ENCODE measurements at places on chromosomes 2 and 18. TPM values are rescaled to one million over a fixed set of nuclear protein-coding genes. Genes with fewer than 3 reads are reported as not detected.
A peak's percentile ranks its signal among the peaks of the same experiment; 100 is the strongest.

GRCh38 chr18:58177004-58177717, 133.1 kb downstream of the NEDD4L start:
- H3K4me1 ChIP-seq = no peaks in the 10 kb centered on the region
- DNase-seq = no peak
- no peak overlapping the region for H3K4me3 ChIP-seq
- H3K27me3 ChIP-seq = no peaks in the 10 kb centered on the region

- no peaks in the 10 kb centered on the region for H3K36me3 ChIP-seq
- peak overlapping the region; percentile 65 for H3K27ac ChIP-seq
- peak; percentile 51 for DNase-seq
Measured at GRCh38 chr2:54560146-54560881, 104.2 kb downstream of the SPTBN1 start.

DNA sequence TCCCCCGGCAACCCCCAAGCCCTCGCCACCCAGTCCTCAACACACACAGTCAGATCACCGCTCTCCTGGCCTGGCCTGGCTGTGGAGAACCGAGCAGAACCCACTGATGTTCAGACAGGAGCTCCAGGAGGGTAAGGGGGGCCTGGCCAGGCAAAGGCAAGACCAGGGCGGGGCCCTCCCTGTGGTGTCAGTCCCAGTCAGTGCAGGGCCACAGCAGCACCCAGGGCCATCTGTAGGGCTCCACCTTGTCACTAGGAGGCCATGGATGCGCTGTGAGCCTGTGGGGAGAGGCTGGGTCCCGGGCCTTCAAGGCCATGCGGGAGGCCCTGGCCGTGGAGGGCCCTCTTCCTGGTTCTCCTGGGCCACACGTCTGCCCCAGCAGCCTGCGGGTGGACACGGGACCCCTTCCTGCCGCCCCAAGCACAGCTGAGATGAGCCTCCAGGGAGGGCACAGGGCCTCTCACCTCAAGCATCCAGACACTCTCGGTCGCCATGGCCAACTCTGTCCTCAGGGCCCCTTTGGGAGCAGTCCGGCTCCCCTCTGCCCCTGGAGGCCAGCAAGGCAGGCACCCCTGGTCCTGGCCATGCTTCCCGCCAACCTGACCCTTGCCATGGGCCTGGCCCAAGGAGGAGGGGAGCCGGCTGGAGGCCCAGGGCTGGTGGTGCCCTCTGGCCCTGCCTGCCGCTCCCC, 2.0 kb downstream of the ANO7 start:
- no peak overlapping the region for H3K4me3 ChIP-seq
- H3K27ac ChIP-seq = no peak overlapping the region
- H3K4me1 ChIP-seq = no peaks in the 10 kb centered on the region
- no peaks in the 10 kb centered on the region for H3K36me3 ChIP-seq
- H3K27me3 ChIP-seq = no peaks in the 10 kb centered on the region
- DNase-seq = no peak

- H3K27ac ChIP-seq = peak overlapping the region; percentile 24
- DNase-seq = no peak
- no peaks in the 10 kb centered on the region for H3K36me3 ChIP-seq
- H3K27me3 ChIP-seq = no peaks in the 10 kb centered on the region
- peak overlapping the region; percentile 86 for H3K4me3 ChIP-seq
- peaks cover 52% of the 10 kb centered on the region for H3K4me1 ChIP-seq
Measured at GRCh38 chr2:24493713-24494112, 2.7 kb downstream of the NCOA1 start.

LYPD6 gene
- total RNA-seq = not detected

- H3K27me3 ChIP-seq = no peaks in the 10 kb centered on the region
- H3K4me1 ChIP-seq = no peaks in the 10 kb centered on the region
- DNase-seq = no peak
- H3K36me3 ChIP-seq = no peaks in the 10 kb centered on the region
- no peak overlapping the region for H3K27ac ChIP-seq
- H3K4me3 ChIP-seq = no peak overlapping the region
Measured at GRCh38 chr2:180130403-180130802, 123.3 kb upstream of the CWC22 start.

GRCh38 chr2:223952280-223952968, 4.8 kb upstream of the MRPL44 start:
- DNase-seq = no peak
- H3K4me3 ChIP-seq = no peak overlapping the region
- no peak overlapping the region for H3K27ac ChIP-seq
- no peaks in the 10 kb centered on the region for H3K36me3 ChIP-seq

SPEG gene
- total RNA-seq = 324 TPM

All from psoas muscle (tissue), 8 donors.